ENCODE measurements at places on chromosomes 5 and 9. TPM values are rescaled to one million over a fixed set of nuclear protein-coding genes. Genes with fewer than 3 reads are reported as not detected.
A peak's percentile ranks its signal among the peaks of the same experiment; 100 is the strongest.

The STXBP1 gene
- total RNA-seq: 34.0 TPM

The ARHGEF28 gene
- total RNA-seq: 31.2 TPM

GRCh38 chr5:172048170-172048422, 41.7 kb upstream of the FBXW11 start:
- DNase-seq: no peak

DNA sequence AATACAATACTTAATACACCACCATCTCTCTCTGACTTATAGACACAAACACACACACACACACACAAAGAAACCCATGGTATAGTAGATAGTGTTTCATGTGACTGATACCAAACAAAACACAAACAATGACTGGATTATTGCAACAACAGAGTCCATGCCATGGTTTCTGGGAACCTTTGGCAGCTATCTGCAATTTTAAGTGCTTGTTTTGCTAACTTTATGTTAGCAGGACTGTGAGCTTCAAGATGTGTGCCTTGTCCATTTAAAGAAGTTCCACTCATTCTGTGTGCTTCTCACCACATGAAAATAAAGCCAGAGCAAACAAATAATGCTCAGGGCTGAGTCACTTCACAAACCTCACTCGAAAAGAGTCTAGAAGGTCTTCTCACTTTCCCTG, 15.1 kb upstream of the LURAP1L start:
- no peak for DNase-seq

DNA sequence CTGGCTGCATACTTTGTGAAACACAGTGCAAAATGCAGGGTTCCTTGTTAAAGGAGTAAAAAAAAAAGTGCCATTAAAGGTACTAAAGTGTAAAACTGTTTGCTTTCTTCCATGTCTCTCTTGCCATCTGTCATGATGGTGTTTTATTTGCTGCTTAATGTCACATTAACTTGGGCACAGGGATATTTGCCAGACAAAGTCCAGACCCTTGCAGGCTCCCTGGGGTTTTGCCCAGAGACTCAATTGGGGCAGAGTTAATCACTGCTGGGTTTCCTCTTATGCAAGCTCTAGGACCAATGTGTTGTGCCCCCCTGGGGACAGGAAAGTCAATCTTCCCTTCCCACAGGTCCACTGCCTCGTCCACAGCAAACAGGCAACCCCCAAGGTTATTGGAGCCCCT, 274.3 kb upstream of the SGCD start:
- no peak for DNase-seq

DNA sequence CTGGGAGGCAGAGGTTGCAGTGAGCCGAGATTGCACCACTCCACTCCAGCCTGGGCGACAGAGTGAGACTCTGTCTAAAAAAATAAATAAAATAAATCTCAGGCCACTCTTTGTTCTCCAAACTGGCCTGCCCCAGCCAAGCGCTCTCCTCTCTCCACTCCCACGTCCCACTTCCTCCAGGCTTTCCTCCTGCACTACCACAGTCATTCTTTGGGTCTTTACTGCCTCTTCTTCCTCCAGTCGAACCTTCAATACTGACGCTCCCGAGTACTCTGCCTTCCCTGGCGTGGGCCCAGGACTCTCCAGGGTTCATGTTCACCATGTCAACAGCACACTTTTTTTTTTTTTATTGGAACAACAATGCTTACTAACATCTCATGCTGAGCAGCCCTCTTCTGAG, 23.9 kb downstream of the RNF130 start:
- DNase-seq: no peak

- DNase-seq: peak; percentile 91
Observed at GRCh38 chr5:157390551-157391297, 69.3 kb upstream of the NIPAL4 start.

DNA sequence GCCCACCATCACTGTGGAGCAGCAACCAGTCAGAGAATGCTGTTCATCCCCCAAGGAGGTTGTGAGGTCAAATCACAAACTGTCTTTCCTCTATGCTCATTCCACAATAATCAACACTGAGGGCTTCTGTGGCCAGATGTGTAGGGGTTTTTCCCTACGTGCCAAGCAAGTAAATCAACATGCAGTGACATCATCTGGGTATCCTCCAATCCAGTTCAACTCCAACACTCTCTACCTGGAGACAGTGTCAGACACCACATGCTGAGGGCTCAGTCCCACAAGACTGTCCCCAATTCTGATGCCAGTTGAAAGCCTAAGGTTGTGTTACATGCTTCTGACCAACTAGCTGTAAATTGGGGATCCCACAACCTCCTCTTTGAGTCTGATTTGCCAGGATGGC, 57.3 kb upstream of the DMRT1 start:
- no peak for DNase-seq

The CTNND2 gene
- 2.1 TPM for total RNA-seq

The PIGO gene
- 9.6 TPM for total RNA-seq

- DNase-seq: no peak
Observed at GRCh38 chr5:14954616-14955343, 83.2 kb upstream of the ANKH start.

DNA sequence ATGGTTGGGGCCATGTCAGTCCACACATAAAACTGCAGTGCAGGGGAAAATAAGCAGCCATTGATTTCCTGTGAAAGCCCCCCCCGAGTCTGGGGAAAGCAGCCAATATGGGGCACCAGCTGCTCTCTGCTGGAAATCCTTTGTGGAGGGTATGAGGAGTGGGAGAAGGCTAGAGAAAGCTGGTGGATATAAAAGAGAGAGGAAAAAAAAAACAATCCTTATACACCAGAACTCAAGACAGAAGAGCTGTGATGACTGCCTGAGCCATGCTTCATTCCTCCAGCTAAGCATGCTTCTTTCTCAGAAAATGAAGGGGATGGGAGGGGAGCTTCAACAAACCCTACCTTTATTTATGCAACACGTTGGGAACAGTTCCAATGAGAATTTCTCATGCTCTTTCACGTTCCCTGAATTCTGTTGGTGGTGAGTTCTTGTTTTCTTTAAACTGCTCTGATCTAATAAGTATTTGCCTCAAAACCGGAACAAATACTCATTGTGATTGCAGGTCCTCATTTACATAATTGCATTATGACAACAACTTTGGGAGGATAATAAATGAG, 688.0 kb upstream of the SEMA6A start:
- DNase-seq: no peak

The ORM2 gene
- total RNA-seq: not detected

DNA sequence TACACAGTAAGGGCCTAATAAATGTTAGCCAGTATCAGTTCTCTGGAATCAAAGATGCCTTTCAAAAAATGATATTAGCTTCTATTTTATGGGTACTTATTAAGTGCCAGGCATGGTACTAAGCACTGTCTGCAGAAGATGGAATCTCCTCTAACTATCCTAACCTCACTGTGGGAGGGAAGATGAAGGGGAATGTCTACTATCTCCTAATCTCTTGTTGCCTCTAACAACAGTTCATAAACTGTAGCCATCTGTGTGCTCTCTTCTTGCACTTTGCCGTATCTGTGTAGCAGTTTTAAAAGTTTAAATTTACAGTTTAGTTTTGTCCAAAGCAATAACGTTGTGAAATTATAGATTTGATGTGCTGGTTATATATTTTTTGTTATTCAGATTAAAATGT, 99.6 kb upstream of the CCDC112 start:
- no peak for DNase-seq

Data from esophagus muscularis mucosa (tissue), 4 donors.